HS-5 (cell line): ENCODE measurements at places on chromosomes 7 and 10.

GRCh38 chr7:15848901-15849300, 162.4 kb upstream of the MEOX2 start:
- DNase-seq: no peak

GRCh38 chr10:121835376-121835775, 92.5 kb downstream of the ATE1 start:
- DNase-seq: no peak

DNA sequence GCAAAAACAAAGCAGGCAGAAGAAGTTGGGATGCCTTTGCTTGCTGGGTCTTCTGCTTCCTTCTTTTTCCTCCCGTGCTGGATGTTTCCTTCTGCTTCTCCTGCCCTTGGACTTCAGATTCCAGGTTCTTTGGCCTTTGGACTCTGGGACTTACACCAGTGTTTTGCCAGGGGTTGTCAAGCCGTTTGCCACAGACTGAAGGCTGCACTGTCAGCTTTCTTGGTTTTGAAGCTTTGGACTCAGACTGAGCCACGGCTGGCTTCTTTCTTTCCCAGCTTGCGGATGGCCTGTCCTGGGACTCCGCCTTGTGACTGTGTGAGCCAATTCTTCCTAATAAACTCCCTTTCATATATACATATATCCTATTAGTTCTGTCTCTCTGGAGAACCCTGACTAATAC, 11.3 kb upstream of the LCOR start:
- no peak for DNase-seq

- no peak for DNase-seq
Observed at GRCh38 chr7:135966341-135967043, 10.7 kb downstream of the MTPN start.

DNA sequence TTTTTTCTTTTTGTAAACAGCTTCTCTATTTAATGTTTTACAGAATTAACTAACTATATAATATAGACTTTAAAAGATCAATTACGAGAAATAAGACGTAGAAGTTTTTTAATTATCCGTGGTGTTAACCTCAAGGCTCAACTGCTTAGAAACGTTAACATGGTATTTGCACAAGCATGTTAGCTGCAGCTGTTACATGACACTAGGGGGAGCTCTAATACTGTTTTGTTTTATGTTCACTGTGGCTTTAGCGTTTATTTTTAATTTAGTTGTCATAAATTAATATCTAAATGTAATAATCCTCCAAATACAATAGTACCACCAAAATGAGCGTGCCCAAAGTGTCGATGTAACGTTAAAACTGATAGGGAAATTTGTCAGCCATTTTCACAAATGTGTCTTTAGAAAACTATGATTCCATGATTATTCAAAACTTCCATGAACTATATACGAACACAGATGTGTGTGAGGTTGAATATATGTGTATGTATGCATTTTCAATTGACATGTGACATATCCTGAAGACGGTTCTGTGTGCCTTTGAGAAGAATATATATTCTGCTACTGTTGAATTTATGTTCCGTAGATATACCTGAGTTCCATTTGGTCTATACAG, 828.8 kb upstream of the MBL2 start:
- DNase-seq: peak; percentile 26

GRCh38 chr10:23818484-23818883, 379.6 kb downstream of the OTUD1 start:
- DNase-seq: no peak

DNA sequence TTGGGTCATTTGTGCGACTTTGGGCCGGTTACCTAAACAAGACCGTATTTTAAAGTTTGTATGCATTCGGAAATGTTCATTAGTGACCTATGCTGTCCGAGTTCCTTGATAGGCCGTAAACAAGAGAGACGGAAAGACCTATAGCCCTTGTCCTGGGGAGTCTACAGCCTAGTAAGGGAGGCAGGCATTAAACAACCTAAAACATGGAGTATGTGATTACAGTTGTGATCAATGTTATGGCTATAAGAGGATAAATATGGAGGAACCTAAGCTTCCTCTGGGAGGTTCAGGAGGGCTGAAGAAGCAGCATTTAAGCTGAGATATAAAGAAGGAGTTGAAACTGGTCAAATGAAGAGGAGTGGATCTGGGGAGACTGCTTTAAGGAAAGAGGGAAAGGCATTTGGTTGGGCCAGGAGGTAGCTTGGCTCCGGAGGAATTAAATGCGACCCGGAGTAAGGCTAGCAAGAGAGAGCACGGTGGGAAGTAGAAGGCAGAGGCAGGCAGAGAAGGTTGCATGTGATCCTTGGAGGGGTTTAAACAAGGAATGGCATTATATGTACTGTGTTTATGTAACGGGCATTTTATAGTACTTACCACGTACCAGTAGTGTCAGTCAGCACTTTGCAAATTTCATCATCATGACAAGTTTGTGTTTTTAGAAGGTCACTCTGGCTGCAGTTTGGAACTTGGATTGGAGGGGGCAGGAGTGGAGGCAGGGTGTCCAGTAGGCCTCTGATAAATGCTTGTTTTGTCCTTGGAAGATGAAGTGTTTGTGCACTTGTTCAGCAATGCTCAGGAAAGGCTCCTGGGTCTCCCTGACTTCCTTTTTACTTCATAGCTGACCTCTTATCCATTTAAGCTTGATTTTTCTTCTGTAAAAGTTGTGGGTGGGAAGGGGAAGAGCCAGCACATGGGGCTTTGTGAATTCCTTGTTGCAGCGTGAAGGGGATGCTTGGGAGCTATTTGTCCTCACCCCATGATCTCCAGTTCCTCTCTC, 1.0 kb upstream of the AVPI1 start:
- DNase-seq: no peak

DNA sequence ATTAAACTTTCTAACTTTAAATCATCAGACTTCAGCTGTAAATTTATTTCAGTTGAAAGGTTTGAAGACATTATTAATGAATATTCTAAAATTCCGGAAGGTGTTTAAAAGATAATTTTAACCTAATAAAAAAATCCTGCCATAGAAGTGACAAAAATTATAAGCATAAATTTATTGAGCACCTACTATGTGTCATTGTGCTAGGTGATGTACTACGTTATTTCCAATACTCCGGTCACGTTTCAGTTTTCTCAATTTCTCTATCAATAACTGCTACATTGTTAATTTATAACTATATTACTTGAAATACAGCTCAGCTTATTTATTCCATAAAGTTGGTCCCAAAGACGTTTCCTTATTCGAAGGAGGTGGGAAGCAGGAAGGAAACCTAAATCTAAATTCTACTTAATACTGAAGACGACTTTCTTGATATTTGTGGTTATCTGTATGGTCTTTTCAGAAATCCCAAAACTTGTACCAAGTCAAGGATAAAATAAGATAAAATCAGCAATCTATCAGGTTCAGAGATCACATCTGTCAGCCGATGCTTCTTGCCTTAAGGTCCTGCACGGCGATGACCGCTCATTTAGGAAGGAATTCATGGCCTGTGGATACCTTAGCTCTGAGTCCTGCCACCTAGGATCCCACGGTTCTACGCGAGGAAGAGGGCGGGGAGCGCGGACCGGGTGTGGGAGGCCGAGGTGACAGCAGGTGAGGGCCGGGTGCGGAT, 1.2 kb upstream of the ZEB1 start:
- no peak for DNase-seq

DNA sequence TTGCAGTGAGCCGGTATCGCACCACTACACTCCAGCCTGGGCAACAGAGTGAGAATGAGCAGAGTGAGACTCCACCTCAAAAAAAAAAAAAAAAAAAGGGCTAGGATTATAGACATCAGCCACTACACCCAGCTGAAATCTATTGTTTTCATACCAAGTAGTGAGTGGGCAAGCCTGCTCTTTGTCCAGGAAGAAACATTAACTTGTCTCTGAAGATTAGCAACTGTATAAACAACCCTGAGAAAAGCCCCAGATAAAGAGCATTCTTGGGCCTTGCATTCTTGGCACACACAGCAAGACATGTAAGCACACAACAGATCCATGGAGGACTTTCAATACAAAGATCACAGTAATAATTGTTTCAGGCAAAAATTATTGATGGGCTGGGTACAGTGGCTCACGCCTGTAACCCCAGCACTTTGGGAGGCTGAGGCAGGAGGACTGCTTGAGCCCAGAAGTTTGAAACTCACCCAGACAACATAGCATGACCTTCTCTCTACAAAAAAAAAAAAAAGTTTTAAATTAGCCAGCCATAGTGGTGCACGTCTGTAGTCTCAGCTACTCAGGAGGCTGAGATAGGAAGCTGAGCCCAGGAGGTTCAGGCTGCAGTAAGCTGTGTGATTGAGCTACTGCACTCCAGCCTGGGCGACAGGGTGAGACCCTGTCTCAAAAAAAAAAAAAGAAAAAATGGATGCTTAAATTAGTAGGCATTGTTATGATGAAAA, 4.4 kb downstream of the PSPH start:
- DNase-seq: no peak

GRCh38 chr7:84684836-84685480, 490.4 kb upstream of the SEMA3A start:
- no peak for DNase-seq

GRCh38 chr10:77533146-77533886, 104.3 kb downstream of the KCNMA1 start:
- no peak for DNase-seq

DNA sequence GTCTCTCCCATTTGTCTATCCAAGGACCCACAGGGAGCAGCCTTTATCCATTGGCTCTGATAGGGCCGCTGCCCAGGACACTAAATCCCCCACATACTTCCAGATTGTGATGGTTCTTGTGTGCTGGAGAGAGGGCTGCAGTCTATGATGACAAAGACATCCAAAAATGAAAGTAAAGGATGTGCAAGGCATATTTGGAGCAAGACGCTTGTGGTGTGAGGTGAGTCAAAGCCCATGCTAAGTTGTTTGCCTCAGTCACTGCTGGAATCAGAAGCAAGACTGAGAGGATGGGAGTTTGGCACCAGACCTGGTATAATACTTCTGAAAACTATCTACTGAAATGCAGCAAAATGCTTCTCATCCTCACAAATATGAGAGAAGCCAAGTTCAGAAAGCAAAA, 22.7 kb downstream of the ZNF22 start:
- DNase-seq: no peak

DNA sequence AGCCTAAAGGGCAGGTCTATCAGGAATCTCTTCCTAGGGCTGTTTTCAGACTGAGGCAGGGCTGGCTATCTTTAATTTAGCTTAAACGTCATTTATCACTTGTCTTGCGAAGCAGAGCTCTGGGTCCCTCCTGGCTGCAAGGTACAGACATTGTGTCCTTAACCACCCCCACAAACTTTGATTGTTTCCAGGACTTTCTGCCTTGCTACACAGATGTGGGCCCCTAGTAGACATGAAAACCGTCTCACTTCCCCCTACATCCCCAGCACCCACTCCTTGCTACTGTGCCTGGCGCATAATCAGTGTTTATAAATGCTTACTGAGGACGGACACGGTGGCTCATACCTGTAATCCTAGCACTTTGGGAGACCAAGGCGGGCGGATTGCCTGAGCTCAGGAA, 54.5 kb downstream of the PIP4K2A start:
- no peak for DNase-seq

- DNase-seq: no peak
Observed at GRCh38 chr7:114720725-114721124, 201.2 kb upstream of the MDFIC start.

- no peak for DNase-seq
Observed at GRCh38 chr7:139358541-139359365, 941 bp upstream of the LUC7L2 start.

GRCh38 chr10:114825513-114826253, 4.1 kb downstream of the FHIP2A start:
- DNase-seq: peak; percentile 65
